ENCODE measurements at places on chromosomes 5 and 9.

- no peak for DNase-seq
Observed at GRCh38 chr9:31799953-31800609, 584.4 kb upstream of the ACO1 start.

DNA sequence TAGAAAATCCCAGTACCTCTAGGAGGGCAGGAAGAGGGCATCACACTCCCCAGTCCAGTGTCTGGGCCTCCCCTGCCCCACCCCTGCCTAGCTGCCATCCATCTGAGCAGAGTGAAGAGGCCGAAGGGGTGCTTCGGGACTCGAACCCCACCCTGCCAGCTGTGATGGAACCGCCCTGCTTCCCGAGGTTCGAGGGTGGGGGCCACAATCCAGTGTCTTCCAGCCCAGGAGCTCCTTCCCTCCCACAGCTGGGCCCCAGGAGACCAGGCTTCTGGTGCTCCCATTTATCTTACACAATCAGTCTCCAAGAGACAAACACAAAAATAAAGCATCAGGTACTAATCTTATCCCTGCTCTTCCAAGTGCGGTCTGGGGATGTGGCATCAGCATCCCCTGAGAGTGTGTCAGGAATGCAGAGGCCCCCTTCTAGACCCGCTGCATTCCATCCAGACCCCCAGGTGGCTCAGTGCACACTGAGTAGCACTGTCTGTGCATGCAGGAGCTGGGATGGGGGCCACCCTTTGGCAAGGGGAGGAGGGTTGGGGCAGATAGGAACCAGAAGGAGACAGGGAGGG, 122.8 kb upstream of the TBC1D2 start:
- DNase-seq = no peak

- no peak for DNase-seq
Observed at GRCh38 chr5:14208071-14209021, 65.2 kb downstream of the TRIO start.

GRCh38 chr5:115685490-115685889, 59.7 kb upstream of the TMED7 start:
- DNase-seq = no peak

DNA sequence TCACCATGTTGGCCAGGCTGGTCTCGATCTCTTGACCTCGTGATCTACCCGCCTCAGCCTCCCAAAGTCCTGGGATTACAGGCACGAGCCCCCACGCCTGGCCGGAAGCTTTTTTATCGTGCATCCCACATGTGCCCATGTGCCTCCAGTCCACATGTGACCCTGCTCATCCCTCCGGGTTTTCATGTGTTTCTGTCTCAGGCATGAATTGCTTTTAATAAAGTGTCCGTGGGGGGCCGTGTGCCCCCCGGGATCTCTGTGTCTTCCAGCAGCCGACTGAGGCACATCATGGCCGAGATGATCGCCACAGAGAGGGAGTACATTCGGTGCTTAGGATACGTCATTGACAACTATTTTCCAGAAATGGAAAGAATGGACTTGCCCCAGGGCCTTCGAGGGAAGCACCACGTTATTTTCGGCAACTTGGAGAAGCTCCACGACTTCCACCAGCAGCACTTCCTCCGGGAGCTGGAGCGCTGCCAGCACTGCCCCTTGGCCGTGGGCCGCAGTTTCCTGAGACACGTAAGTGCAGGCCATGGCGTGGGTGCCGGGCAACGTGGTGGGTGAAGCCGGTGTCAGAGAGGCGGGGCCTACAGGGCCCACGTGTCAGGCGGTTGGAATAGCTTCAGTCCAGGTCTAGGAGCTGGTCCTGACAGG, 22.1 kb upstream of the LRRC14B start:
- peak; percentile 29 for DNase-seq

- DNase-seq = no peak
Observed at GRCh38 chr5:84885485-84886258, 501.0 kb upstream of the EDIL3 start.

- no peak for DNase-seq
Observed at GRCh38 chr9:76803762-76804161, 39.5 kb downstream of the PCA3 start.

DNA sequence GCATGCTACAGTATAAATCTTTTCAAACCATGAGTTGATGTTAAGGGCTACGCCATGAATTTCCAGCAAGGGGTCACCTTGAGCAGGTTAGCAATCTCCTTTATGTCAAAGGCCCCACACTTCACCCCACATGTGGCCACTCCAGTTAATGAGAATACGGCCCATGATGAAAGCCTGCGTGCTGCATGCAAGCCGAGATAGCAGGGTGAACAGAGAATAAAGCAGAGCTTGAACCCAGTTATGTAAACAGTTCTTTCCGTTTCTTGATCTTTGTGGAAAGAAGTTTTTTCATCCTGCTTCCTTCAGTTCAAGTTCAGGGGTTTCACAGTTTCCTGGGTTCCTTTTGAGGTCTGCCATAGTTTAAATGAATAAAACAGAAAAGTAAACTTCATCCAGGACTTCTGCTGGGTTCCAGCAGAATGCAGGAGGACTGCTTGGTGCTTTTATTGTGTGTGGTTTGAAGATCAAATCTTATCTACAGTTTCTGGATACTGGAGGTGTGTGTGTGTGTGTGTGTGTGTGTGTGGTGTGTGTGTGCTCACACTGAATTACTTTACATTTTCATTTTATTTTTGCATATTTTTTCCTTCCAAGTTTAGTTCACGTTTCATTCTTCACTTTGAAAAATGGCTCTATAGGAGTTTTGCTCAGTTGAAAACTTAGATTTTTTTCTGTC, 87.1 kb downstream of the HMHB1 start:
- DNase-seq = no peak

DNA sequence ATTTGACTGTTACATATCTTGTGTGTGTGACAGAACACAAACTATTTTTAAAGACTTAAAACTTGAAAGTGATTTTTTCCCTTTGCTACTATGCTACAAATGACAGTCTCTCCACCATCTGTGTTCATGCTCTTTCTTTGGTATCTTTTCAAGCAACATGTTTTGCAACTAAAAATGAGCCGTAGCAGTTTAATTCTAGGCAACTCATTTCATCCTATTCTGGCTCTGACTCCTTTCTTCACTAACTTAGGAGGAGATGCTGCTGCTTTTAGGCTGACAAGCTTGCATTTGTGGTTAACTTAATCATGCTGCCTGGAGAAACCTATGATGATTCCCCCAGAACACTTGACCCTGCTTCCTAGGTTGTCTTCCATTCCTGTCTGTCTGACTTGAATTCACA, 100.6 kb downstream of the HACD4 start:
- DNase-seq = no peak

GRCh38 chr5:76855961-76856360, 6.1 kb downstream of the S100Z start:
- DNase-seq = no peak

DNA sequence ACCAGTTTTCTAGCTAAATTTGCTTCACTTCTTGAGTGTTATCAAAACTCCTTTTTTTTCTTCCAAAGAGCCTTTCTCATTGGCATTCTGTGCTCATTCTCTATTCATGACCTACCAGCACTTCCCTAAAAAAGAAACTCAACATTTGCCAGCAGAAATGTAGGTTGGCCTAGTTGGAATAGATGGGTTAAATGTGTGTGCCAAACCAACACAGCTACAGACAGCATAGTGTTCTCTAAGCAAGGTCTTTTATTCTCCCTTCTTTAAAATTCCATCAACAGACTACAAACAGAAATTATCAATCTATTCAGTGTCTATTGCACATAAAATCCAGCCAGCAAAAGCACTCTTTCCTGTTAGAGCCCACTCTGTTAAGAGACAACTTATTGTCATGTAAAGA, 255.8 kb upstream of the PUM3 start:
- DNase-seq = no peak

GRCh38 chr5:168022446-168023169, 268.8 kb upstream of the WWC1 start:
- no peak for DNase-seq

- peak; percentile 30 for DNase-seq
Observed at GRCh38 chr5:127705120-127705892, 2.1 kb downstream of the CCDC192 start.

DNA sequence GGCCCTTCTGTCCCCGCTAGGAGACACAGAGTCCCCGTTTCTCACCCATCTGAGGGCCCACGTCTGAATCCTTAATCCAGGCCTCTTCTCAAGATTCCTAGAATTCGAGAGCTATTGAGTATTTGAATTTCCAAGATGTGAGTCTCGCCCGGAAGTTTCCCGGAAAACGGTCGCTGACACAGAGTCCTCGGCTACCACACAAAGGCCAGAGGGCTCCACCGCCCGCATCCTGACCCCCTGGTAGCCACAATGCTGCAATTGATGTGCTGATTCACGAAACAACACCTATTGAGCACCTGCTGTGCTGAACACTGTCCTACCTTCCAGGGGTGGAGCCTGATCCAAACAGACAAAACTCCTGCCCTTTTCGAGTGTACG, 670 bp upstream of the FBP1 start:
- no peak for DNase-seq

GRCh38 chr5:144742361-144742760, 571.7 kb downstream of the KCTD16 start:
- no peak for DNase-seq

DNA sequence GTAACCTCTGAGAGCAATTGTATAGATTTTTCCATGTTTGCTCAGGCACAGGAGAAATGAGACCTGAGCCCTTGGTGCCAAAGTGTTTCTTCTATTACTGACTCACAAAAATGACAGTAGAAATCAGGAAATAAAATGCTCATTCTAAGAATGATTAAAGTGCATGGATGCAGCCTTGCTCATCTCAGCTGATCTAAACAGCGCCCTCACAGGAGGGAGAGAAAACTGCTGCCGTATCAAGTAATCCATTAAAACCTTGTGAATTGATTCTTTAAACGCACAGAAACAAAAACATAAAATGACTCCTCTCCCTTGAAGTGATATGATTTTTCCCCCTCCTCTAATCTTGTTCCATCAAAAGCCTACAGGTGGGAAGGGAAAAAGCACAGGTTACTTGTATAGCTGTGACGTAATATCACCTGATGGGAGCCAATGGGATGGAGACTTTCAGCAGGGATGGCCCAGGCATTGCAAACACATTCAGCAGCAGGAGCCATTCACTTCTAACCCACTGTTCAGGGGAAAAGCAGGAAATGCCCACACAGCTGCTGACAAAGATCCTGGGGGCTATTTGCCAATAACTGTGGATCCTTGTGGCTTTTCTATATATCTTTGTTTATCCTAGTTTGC, 76.7 kb downstream of the PLCXD3 start:
- DNase-seq = no peak

- no peak for DNase-seq
Observed at GRCh38 chr9:115207003-115207836, 89.3 kb upstream of the TNC start.

GRCh38 chr5:2758632-2759031, 7.2 kb upstream of the IRX2 start:
- no peak for DNase-seq

DNA sequence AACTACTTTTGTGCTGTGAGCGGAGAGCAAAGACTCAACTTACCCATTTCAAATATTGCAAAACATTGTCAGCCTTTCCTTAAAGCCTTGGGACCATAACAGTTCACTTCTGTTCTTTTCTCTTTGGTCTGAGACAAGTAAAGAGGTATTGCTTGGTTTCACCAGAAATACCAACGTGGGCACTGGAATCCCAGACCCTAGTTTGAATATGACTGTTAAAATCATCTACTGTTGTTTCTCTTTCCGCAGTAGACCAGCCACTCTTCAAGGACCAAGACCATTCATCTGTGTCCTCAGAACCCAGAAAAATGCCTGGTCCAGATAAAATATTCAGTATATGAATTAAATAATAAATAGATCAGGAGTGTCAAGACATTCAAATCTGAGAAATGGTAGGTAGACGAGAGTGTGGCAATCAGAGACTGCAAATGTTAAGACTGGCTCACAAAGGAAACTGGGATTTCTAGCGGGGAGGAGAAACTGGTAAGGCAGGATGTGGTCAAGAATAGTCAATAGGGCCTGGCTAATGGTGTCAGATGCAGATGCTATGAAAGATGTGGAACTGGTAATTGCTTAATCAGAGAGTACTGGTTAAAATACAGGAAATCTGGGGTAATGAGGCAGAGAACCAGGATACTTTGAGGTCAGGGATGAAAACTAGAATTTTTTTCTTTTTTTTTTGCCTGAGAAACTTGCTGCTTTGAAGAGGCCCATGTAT, 82.1 kb upstream of the IL33 start:
- DNase-seq = no peak

- DNase-seq = no peak
Observed at GRCh38 chr5:34918025-34918424, 2.5 kb downstream of the BRIX1 start.

GRCh38 chr5:18000744-18001143, 366.5 kb downstream of the TAF11L14 start:
- DNase-seq = no peak

GRCh38 chr9:13163946-13164345, 115.5 kb downstream of the MPDZ start:
- DNase-seq = no peak

- no peak for DNase-seq
Observed at GRCh38 chr5:10333154-10334006, 20.1 kb upstream of the MARCHF6 start.

DNA sequence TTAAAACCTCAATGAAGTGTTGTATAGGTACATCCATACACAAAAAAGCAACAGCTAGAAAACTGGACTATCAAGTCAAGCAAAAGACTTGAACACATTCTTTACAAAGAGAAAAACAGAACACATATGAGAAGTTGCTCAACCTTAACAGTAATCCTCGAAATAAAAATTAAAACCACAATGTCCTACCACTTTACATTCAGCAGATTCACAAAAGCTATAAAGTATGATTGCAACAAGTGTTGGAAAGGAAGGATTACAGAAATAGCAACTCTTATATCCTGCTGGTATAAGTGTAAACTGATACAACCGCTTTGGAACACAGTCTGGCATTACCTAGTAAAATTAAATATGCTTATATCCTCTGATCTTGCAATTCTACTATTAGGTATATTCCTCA, 28.5 kb upstream of the GOLGA1 start:
- no peak for DNase-seq

DNA sequence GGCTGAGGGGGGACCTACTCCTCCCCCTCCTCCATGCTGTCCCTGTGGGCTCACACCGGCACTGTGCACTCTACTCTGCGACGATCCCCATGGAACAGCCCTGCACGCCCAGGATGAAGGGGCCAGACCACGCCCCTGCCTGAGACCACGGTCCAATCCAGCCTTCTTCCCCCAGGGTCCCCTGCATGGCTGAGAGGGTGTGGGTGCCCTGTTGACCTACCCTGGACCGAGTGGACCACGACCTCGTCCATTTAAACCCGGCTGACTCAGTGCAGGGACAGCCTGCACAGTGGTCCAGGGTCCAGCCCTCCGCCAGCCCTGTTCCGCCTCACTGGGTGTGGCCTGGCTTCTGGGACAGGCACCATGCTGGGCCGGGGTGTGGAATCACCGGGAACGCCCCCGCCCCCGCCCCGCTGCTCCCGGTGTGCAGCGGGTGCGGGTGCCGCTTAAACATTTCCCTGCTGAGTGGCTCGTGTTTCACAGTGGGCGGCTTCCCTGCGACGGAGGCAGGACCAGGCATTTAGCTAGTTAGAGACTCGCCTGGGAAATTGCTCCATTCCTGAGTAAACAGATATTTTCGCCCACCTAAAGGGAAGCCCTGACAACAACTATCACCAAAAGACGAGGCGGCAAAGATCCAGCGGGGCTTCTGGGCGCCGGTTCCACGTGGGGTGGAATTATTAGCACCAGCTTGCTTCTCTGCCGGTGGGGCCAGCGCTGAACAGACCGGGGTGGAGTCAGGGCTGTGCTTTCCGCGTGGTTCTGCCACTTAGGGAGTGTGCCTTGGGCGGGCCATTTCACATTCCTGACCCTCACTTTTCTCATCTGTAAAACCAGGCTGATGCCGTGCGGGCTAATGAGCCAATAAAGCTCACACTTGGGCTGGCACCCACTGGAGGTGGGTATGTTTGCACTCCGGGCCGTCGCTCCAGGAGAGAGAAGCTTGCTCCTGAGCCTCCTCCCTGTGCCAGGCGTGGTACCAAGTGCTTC, 22.6 kb downstream of the DBH start:
- no peak for DNase-seq

Data from muscle of arm (tissue), 14 donors.